Parietal lobe (tissue), 2 donors: ENCODE measurements at places on chromosomes 6 and 20. TPM values are rescaled to one million over a fixed set of nuclear protein-coding genes. Genes with fewer than 3 reads are reported as not detected.

RAET1G gene
- total RNA-seq: not detected

TBC1D32 gene
- 73.9 TPM for total RNA-seq

KCNG1 gene
- total RNA-seq: 27.5 TPM

CDH4 gene
- 44.4 TPM for total RNA-seq

SLC17A2 gene
- not detected for total RNA-seq

RPS10 gene
- total RNA-seq: 746 TPM

MYLK2 gene
- 0.94 TPM for total RNA-seq

MCCD1 gene
- not detected for total RNA-seq

HLA-DQA1 gene
- not detected for total RNA-seq

SPATA25 gene
- 4.4 TPM for total RNA-seq

AHCY gene
- total RNA-seq: 45.7 TPM

PRL gene
- not detected for total RNA-seq

GLP1R gene
- total RNA-seq: not detected

ADGB gene
- total RNA-seq: 0.31 TPM

ANKRD6 gene
- total RNA-seq: 66.7 TPM

POM121L2 gene
- not detected for total RNA-seq

MOCS1 gene
- 5.9 TPM for total RNA-seq

OXT gene
- not detected for total RNA-seq

HCK gene
- total RNA-seq: 2.2 TPM

ALDH5A1 gene
- total RNA-seq: 13.5 TPM

QKI gene
- 397 TPM for total RNA-seq

HEY2 gene
- 1.3 TPM for total RNA-seq

C6orf132 gene
- under 0.01 TPM for total RNA-seq

TCF19 gene
- total RNA-seq: 4.1 TPM

MAS1 gene
- total RNA-seq: 0.31 TPM

PAX1 gene
- total RNA-seq: not detected

NFATC2 gene
- total RNA-seq: 0.63 TPM

EYS gene
- 1.9 TPM for total RNA-seq

MUC21 gene
- total RNA-seq: not detected

DNMT3B gene
- total RNA-seq: 11.9 TPM

TBX18 gene
- 2.2 TPM for total RNA-seq

DDO gene
- total RNA-seq: not detected

THBD gene
- total RNA-seq: 0.63 TPM

TMEM74B gene
- 12.5 TPM for total RNA-seq

LY6G6D gene
- total RNA-seq: not detected

MICB gene
- 0.31 TPM for total RNA-seq

SLC17A3 gene
- not detected for total RNA-seq

METTL24 gene
- total RNA-seq: 1.6 TPM

CCDC170 gene
- total RNA-seq: 2.8 TPM

TMEM170B gene
- total RNA-seq: 56.0 TPM

DYNLT2 gene
- 4.1 TPM for total RNA-seq

TCF21 gene
- total RNA-seq: not detected

MRPS18B gene
- 28.2 TPM for total RNA-seq

C6orf163 gene
- 23.5 TPM for total RNA-seq

TGM3 gene
- 0.31 TPM for total RNA-seq

CCNC gene
- total RNA-seq: 92.0 TPM

SUN5 gene
- total RNA-seq: not detected

HRH3 gene
- total RNA-seq: 0.31 TPM
